ENCODE measurements at places on chromosomes 1 and 21.

GRCh38 chr1:182185842-182186756 lies 124.6 kb upstream of the ZNF648 start:
- DNase-seq, result no peak

DNA sequence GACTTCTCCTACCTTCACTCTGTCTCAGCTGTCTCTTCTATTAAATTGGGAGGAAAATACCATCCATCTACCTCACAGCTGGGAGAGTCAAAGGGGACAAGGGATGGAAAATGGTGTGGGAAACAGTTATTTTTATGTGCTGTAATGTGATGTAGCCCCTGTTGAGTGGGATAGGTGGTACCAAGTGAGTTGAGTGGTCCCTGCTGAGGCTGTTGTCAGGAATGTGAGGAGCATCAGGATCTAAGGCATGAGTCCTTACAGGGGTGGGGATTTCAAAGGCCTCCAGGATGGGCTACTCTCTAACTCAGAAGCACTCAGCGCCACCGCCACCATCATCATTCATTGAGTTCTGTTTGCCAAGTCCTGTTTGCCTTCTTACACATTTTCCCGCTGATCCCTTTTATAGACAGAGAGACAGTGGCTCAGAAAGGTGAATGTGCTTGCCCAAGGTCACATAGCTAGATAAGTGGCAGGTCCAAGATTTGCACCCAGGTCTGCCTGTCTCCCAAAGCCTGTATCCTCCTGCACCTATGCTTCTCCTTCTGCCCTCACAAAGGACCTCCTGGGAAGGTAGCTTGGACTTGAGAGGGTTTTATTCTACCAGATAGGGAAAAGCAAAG lies 4.6 kb upstream of the ID3 start:
- DNase-seq, result no peak

DNA sequence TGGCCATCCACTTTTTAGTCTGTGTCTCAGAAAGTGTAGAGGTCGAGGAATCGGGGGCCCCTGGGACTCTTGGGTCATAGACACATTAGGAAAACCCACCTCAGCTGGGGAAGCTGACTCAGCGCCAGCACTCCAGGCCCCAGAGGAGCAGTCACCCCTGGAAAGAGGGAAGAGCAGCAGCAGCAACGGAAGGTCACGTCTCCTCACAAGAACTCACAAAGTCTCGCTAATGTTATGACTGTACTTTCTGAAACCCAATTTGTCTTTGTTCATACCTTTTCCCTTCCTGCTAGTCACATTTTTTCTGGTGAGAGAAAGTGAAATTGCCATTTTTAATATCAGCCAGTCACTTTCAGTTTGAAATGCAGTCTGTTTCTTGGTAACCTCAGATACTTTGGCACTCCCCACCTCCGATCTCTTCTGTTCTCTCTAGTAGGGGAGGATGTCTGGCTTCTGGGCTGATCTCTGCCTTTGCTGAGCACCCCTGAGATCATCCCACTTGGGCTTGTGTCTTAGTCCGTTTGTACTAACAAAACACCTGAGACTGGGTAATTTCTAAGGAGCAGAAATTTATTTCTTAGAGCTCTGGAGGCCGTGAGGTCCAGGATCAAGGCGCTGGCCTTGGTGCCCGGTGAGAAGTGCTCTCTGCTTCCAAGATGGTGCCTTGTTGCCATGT lies 6.0 kb upstream of the NLRP3 start:
- peak; percentile 18 for DNase-seq

GRCh38 chr1:172446547-172446946 lies 2.7 kb upstream of the PIGC start:
- no peak for DNase-seq

GRCh38 chr1:193415256-193415655 lies 228.8 kb upstream of the B3GALT2 start:
- DNase-seq, result no peak

DNA sequence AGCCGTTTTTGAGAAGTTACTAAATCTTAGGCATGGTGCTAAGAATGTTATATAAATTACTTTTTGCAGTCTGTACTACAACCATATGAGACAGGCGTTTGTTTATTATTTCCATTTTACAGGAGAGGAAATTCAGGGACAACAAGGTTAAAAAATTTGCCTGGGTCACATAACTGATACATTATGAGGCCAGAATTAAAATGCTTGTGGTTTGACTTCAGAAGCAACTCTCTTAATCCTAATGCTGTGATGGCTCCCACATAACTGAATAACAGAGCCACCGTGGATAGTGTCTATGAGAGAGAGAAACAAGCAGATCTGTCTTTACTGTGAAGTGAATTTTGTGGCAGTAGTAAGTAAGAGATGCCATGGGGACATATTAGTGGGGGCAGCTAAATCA lies 184.9 kb downstream of the NCAM2 start:
- no peak for DNase-seq

DNA sequence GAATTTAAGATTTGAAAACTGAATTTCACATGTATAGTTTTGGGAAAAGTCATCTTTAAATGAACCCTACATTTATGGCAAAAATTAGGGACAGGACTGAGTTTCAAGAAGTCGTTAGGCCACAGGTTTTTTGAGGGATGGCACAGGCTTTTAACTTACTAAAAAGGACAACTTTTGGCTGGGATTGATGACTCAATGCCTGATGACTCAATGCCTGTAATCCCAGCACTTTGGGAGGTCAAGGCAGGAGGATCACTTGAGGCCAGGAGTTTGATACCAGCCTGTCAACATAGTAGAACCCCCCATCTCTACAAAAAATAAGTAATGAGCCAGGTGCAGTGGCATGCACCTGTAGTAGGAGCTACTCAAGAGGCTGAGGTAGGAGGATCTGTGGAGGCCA lies 15.9 kb downstream of the UCK2 start:
- no peak for DNase-seq

DNA sequence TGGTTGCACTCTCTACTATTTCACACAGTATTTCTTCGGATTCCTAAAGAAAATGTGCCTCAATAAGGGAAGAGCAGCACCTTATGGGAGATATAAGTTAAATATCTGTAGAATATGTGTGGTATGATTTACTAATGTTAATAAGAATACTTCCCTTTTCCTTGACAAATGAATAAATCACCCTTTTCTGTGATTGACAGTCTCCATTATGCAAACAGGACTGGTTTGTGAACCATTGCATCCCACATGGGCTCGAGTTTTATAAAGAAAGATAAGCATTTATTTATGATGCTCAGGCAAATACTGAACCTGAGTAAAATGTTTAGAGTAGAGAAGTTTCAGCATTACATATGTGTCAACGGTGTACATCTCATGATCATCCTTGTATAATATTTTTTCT lies 587.7 kb upstream of the BRINP3 start:
- DNase-seq, result no peak

GRCh38 chr1:68116643-68117235 lies 66.3 kb upstream of the DIRAS3 start:
- DNase-seq, result peak; percentile 7

DNA sequence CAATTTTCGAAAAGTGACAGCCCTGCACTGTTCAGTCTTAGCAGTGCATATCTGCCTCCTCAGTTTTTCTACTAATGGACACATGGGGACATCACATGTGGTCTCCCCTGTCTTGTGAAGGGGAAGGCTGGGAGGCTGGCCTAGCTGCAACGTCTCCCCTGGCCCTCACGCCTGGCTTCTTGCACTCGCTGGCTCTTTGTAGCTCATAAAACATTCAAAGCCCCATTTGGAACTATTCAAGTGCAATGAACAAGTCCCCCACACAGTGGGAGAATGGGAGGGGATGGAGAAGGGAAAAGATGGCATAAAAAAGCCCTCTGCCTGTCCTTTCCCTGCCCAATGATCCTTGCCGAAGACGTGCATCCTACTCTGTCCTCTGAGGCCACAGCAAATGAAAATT lies 73.6 kb downstream of the PGBD5 start:
- no peak for DNase-seq

DNA sequence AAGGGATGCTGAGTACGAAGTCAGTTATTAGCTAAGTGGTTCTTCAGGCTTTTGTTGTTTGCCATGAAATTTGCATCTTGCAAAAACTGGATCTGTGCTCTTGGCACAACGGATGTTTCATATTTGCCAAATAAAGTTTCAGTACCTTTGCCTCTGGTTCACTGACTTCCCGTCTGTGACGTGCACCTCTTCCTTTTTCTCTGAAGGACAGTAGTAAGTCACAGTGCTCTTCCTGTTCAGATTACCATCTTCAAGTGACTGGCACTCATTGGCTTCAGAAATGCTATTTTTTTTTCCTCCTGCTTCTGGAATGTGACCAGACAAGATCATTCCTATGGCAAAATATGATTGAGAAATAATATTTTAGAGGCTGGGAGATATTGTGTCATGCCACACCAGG lies 75.9 kb upstream of the GREM2 start:
- no peak for DNase-seq

DNA sequence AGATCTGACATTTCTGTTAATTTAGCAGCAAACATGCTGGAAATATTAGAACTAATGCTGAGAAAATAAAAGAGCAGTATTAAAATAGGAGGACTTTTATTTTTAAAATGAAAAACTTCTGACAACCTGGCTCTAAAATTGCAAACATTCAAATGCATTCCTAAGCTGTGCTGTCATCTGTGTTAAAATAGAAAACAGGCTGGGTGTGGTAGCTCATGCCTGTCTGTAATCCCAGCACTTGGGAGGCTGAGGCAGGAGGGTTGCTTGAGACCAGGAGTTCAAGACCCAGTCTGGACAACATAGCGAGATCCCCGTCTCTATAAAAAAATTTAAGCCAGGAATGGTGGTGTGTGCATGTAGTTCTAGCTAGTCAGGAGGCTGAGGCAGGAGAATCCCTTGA lies 44.6 kb downstream of the MIGA1 start:
- no peak for DNase-seq

GRCh38 chr1:5740450-5740849 lies 251.8 kb downstream of the NPHP4 start:
- no peak for DNase-seq

GRCh38 chr1:118575060-118575459 lies 390.0 kb upstream of the SPAG17 start:
- DNase-seq, result no peak

DNA sequence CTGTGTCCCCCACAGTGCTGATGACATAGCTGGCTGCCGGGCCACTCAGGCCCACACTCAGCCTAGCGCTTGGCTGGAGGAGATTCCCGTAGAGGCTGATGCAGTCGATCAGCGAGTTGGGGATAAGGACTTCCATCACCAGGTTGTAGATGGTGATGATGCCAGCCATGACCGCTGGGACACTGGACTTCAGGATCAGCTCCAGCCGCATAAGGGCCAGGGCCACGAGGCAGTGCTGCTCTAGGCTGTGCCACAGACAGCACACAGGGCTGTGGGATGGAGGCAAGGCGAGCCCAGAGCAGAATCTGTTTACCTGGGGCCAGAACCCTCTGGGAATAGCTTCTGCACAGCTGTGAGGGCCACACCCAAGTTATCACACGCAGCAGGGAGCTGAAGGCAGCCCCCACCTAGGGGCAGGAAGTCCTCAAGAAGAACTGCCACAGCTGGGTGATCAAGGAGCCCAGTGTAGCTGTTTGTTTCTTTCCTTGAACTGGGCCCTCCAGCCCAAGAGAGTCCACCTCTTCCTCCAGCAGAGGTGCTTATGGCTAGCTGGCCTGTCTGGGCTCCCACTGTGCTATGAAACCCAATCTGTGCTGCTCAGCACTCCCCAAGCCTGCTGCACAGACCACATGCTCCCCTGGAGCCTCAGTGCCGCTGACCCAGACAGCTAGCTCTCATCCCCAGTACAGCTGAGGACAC lies 6.2 kb downstream of the SLC2A1 start:
- DNase-seq, result no peak

DNA sequence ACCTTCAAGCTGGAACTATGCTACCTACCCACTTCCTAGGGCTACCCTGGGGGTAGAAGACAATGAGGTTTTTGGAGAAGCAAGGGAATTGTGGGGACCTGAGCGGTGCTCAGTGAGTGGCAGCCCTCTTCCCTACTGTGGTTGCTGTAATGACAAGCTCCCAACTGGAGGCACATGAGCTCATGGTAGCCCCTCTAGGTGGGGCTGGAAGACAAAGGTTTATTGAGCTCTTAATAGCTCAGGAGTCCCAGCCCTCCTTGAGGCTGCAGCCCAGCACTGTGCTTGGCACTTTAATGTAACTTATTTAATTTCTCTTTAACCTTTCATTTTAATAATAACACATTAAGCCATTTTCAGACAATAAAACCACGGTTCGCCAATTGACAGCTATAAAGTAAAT lies 528.9 kb downstream of the OMA1 start:
- no peak for DNase-seq

DNA sequence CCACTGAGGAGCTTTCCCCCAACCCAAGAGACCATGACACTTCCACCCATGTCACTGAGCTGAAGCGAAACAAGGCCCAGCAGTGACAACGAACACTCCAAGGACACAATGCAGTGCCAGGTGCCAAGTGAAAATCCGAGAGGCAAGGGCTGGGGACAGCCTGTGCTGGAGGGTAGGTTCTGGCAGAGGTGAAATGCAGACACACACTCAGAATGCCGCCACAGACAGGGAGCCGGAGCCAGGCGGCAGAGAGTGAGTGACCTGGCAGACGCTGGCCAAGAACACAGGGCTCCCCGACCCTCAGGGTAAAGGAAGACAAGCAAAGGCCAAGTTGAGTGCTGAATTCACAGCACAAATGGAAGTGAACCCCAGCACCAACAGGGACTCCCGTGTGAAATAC lies 78.9 kb downstream of the CD46 start:
- no peak for DNase-seq

DNA sequence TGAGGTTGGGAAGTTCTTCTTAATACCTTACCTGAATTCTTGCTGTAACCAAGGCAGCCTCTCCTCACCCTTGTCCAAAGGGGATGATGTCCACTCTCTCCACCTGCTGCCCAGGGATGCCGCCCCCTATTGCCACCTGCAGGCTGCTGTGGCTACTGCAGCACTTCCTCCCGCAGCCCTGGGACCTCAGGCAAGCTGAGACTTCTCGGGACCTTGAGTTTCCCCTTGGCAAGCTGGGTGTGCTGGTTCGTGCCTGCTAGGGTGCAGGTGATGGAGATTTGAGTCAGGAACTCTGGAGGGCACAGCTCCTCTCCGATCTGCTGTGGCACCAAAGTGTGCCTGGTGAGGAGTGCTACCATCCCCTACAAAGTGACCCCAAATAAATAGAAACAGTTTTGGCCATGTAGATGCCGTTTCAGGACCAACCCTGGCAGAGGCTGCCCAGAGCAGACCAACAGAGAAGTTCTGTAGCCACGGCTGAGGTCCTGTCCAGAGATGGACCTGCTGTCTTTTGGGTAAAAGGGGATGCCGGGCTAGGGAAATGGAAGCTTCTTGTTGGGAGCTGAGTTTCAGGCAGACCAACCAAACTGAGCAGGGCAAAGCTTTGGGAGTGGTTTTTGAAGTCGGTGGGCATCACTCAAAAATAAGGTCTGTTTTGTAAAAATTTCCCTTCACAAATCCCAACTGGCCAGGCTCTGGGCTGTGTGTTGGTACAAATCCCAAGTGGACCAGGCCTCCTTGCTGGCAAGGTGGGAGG lies 31.7 kb downstream of the RUNX3 start:
- DNase-seq, result no peak

DNA sequence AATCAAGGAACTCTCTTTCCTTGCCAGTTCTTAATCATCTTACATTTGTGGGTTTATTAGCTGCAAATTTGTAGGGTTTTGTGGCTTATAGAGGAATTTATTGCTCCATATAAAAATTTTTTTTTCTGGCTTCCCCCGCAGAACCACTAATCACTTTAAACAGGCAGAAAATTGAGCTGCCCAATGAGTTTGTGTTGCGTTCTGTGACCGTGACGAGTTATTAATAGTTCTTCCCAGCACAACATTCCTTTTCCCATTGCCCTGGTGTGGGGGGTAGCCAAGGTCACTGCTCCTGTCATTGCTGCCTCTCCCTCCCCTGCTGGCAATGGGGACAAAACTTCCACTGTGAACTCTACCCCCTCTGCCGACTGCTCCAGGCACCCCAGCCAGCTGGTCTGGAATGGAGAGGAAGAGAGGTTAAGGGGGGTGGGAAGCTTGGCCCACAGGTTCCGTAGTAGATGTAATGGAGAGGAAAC lies 55.1 kb downstream of the UBE2T start:
- no peak for DNase-seq

Data from activated CD4-positive, alpha-beta T cell treated with anti-CD3 and anti-CD28 coated beads for 24 hours (primary cell).